ENCODE measurements at places on chromosomes 5 and 9.

DNA sequence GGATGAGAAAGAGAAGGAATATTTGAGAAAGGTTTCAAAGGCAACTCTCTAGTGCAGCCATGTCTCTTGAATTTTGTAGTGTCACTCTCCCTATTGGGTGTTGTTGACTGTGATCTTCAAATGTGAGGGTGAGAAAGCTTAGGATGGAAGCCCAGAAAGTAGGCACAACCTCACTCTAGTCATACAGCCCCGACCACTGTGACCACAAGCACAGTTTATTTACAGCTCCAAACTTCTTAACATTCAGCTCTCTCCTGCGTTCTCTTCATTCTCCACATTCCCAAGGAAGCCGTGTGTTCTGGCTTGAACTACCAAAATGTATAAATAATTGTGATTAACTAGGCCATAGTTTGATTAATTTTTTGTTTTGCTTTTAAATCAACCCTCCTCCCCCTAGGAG lies 542.9 kb downstream of the LRRC70 start:
- no peak for DNase-seq

- no peak for DNase-seq
These were observed 143.7 kb downstream of the TTLL11 start for GRCh38 chr9:121949364-121949763.

- no peak for DNase-seq
These were observed 249.7 kb upstream of the MAP3K1 start for GRCh38 chr5:56565644-56566043.

GRCh38 chr9:82363198-82363597 lies 374.6 kb downstream of the SPATA31D1 start:
- DNase-seq: no peak

DNA sequence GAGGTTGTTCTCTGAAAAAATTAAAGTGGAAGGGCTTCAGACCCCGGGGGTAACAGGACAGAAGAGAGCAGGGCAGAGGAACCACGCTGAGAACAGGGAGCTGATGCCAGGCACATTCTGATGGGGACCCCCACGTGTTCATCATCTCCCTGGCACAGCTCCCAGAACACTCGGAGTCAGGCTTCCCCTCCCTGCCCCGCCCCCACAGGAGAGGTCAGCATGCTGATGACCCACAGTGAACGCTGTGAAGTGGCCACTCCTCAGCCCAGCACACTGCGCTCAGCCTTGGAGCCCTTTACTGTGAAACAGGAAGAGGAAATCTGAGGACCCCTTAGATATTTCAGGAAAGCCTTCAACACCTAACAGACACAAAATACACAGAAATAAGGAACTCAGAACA lies 16.4 kb downstream of the RETREG1 start:
- DNase-seq: no peak

- no peak for DNase-seq
These were observed 47.5 kb downstream of the SLC22A5 start for GRCh38 chr5:132417010-132417439.

DNA sequence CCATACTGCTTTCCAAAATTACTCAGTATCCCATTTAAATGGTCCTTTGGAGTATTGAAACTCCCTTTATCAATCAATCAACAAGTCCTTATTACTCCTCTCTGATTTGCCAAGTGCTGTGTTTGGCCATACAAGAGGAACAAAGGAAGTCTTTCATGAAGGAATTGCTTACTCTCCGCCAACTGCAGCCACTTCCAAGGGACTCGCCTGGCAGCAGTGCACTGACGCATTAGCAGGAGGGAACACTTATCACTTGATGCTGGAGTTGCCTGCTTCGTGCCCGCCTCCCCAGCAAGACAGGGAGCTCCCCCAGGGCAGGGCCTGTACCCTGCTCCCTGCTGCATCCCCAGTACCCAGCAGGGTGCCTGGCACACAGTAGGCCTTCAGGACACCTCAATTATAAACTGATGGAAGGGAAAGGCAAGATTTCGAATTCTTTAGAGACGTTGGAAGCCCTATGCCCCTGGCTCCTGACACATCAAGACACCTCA lies 97.9 kb downstream of the CRB2 start:
- DNase-seq: no peak

DNA sequence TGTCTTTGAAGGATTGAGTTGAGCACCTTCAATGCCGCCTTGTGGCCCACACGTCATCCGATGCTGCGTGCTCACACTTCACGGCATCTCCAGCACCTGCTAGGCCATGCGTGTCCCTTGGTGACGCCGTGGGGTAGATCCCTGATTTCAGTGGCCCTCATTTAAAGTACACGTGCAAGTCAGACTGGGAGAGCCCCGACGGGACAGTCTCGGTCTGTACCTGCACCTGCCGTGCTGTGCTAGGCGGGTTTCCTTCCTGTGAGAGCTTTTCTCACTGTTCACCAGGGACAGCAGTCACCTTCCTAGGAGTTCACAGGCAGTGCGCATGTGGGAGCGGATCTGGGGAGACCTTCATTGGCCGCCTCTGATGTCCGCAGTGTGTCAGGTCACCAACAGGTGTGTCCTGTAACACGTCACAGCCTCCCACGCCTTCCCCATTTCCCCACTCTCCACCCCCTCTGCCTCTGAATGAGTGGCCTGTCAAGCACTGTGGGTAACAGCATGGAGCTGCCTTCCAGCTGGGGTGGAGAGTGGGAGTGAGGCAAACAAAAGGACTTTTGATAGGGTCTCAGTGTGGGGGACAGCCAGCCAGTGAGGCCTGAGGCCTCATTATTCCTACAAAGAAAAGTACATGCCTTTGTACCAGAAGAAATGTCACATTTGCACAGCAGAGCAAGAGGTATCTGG lies 236.4 kb downstream of the FANCC start:
- DNase-seq: no peak

GRCh38 chr5:27855491-27855890 lies 817.1 kb upstream of the CDH9 start:
- no peak for DNase-seq

- DNase-seq: no peak
These were observed 98.6 kb upstream of the MSX2 start for GRCh38 chr5:174625591-174626350.

All from CD4-positive, alpha-beta T cell (primary cell).